Stimulated activated CD8-positive, alpha-beta memory T cell treated with anti-CD3 and anti-CD28 coated beads, Interleukin-4, amount 100 ng/mL, for 1 hour (primary cell): ENCODE measurements at places on chromosomes 13 and 19.

DNA sequence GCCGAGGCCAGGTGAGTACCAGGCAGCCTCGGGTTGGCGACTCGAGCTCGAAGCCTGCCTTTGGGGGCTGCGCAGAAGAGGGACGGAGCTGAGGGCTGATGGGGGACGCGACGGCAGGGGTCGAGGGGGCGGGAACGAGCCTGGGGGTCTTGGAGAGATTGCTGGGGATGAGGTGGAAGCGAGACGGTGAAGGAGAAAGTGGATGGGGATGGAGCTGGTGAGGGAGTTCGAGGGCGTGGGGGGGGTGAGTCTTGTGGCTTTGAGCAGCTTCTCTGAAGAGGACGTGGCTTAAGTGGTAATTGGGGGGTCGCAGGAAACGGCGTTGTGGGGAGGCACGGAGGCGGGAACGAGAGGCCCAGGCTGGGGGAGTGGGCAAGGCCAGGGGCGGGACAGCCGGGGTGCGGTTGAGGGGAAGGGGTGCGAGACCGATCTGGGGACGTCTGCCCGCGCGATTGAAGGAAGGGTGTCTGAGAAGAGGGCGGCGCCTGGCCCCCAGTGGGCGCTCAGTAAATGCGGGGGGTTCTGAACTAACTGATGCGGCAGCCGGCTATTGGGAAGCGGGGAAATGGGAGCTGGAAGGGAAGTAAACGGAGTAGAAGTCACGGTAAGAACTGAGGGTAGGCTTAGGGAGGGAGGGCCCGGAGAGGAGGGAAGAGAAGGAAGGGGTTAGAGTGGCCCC is 426 bp downstream of the MYO9B start:
- peak; percentile 12 for DNase-seq

GRCh38 chr13:30971575-30971974 is 39.1 kb downstream of the TEX26 start:
- DNase-seq: no peak

DNA sequence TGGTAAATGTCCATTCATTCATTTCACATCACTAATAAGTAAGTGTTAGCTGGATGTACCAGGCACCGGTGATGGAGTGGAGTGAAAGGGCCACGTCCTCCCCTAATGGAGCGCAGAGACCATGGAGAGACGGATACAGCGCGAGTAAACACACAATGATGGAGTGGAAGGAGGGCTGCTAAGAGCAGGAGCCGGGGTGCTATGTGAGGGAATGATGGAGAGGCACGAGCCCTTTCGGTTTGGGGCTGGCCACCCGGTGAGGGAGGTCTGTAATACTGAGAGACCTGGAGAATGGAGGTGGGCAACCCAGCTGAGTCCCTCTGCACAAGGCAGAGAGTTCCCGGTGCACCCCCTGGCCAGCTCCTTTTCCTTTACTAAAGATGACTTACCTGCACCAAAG is 53.7 kb downstream of the PEPD start:
- DNase-seq: no peak

DNA sequence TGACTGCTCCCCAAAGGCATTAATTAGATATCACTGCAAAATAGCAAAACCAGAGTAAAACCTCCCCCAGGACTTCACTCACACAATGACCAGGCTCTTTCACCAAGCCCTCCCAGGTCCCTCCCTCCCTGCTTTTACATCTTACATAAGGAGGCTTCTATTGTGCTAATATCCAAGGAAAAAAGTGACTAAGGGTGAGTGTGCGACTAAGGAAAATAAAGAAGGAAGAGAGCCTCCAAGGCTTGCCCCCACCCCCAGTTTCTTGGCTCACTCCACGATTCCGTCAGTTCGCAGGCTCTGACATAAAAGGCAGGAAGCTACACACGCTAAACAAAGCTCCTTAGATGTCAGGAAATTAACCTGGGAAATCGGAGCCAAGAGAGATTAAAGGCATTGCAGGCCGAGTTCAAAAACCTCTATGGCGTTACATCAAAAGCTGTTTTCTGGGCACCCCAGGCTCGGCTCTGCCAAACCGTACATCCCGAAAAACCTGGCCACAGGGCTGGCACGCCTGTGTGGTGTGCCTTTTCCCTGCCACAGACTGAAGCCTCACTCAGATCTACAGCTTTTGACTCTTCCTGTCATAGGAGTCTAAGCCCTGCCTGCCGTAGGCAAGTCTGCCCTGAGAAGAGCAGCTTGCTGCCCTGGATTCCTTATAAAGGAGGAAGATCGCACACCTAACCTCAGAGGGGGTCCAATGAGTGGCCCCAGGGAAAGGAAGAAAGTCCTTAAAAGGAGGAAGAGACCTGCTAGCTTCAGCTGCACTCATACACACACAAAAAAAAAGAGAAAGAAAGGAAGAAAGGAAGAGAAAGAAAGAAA is 67.0 kb upstream of the SERP2 start:
- no peak for DNase-seq

- no peak for DNase-seq
Measured at GRCh38 chr19:963486-963951, 20.6 kb upstream of the WDR18 start.

- no peak for DNase-seq
Measured at GRCh38 chr13:111117961-111118360, 2.9 kb downstream of the ARHGEF7 start.

- DNase-seq: no peak
Measured at GRCh38 chr13:38960175-38960574, 30.5 kb downstream of the STOML3 start.

DNA sequence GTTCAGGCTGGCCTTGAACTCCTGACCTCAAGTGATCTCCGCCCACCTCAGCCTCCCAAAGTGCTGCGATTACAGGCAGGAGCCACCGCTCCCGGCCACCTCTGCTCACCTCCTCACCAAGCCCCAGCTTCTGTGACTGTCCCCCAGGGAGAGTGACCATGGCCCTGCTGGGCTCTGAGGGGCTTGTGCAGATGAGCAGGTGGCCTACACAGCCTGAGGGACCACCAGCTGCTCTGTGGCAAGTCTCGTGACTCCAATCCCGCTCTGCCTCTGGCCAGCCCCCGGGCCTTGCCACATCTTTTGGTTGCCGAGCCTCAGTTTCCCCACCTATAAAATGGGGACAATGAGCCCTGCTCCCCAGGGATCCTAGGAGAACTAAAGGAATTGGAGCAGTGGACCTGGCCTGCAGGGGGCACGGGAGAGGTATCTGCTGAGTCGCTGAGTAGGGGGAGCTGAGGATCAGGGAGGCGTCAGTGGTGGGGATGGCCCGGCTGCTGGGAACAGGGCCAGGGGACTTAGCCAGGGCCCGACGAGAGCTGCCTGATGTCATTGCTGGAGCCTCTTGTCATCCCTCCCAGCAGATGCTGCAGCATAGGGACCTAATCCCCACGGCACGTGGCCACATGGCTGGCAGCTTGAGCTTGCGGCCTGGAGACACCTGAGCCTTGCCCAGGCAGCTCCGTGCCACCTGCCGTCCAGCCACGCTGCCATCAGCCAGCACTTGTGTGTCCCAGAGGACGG is 74.7 kb downstream of the GADD45B start:
- no peak for DNase-seq

GRCh38 chr13:24233351-24233901 is 72.9 kb downstream of the SPATA13 start:
- no peak for DNase-seq

DNA sequence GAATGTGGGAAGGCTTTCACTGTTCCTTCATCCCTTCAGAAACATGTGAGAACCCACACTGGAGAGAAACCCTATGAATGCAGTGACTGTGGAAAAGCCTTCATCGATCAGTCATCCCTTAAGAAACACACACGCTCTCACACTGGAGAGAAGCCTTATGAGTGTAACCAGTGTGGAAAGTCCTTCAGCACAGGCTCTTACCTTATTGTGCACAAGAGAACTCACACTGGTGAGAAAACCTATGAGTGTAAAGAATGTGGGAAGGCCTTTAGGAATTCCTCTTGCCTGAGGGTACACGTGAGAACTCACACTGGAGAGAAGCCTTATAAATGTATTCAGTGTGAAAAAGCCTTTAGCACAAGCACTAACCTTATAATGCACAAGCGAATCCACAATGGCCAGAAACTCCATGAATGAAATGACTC is 18.6 kb downstream of the ZNF177 start:
- no peak for DNase-seq

DNA sequence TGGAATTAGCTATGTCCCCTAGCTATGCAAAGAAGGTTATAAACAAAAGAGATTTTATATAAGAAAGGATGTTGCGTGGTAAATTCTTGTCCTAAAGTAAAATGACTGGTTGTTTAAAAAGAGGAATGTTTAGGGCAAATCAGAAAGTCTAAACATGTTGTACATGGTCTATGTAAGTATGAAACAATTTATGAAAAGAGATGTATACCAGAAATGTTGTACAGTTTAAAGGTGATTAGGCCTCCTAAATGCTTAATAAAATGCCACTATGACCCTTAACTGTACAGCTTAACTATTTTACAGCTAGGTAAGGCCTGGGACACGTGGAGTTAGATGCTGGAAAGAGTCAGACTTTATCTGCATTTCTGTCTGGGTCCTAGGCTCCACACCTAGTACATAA is 775.9 kb upstream of the KLHL1 start:
- no peak for DNase-seq

DNA sequence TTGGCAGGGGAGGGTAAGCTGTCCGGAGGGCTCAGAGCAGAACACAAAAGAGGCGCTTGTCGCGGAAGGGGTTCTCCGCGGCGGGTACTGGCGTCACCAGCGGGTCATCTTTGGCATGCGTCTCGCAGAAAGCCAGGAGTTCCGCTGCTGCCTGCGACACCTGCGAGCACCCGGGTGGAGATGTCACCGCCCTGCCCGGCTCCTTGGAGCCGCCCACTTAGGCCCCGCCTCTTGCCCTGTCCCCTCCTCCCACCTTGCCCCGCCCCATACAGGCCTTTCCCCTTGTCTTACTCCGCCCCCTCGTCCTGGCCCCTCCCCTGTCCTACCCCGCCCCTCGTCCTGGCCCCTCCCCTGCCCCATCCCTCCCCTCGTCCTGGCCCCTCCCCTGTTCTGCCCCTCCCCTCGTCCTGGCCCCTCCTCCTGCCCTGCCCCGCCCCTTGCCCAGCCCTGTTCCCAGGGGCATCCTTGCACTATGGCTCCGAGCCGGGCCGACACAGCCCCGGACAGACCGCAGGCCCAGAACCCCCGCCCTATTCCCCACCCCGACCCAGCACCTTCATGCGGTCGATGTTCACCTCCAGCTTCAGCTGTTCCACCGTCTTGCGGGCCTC is 1.9 kb downstream of the GNG8 start:
- peak; percentile 85 for DNase-seq

DNA sequence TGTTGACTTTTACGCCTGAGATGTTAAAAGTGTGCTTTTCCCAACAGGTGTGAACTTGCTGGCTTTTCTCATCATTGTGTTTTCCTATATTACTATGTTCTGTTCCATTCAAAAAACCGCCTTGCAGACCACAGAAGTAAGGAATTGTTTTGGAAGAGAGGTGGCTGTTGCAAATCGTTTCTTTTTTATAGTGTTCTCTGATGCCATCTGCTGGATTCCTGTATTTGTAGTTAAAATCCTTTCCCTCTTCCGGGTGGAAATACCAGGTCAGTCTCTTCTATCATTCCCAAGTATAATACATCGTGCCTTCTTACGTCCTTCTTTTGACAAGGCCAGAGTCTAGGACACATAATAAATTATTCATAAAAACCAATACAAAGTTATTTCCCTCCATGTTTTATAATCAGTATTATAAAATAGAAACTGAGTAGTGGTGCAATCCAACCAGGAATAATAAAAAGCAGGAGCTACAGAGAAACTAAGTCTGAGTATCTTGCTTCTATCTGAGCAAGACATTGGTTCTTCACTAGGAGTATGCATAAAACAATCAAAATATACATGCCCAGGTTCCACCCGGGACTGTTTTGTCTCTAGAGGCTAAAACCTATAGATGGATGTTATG is 57.9 kb downstream of the RXFP2 start:
- DNase-seq: no peak

DNA sequence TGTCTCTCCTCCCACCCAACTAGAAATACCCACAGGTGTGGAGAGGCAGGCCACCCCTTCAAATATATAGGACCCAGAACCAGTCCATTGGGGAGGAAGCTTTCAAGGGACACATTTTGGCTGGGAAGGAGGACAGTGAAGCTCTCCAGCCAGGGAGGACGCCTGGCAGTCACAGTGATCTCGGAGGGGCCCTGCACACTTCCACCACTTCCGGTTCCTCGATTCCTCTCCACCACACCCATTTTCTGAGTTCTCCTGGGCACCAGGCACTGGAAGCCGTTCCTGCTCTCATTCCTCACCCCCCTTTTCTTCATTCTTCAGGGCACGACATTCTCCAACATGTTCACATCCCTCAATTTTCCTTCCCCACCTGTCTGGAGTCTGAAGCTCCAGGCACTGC is 30.4 kb upstream of the CEACAM21 start:
- no peak for DNase-seq

- no peak for DNase-seq
Measured at GRCh38 chr19:13505761-13506470, 363 bp downstream of the CACNA1A start.

DNA sequence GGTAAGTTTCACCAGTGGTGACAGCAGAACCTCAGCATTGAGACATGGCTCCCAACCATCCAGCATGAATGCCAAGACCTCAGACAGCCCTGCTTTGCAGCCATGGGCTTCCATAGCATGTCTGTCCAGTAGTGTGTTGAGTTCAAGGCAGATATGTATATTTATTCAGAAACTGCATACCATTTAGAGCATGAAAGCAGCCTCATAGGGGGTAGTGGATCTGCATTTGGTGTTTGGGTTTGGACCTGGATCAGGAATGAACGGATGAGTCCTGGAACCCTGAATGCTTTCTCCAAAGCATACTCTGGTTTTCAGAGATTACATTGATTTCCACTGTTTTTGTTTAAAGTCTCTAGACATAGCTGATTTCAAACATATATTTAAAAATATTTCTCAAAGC is 114.3 kb downstream of the ESD start:
- DNase-seq: no peak

- DNase-seq: peak; percentile 5
Measured at GRCh38 chr19:43439032-43439708, 24.5 kb downstream of the TEX101 start.

DNA sequence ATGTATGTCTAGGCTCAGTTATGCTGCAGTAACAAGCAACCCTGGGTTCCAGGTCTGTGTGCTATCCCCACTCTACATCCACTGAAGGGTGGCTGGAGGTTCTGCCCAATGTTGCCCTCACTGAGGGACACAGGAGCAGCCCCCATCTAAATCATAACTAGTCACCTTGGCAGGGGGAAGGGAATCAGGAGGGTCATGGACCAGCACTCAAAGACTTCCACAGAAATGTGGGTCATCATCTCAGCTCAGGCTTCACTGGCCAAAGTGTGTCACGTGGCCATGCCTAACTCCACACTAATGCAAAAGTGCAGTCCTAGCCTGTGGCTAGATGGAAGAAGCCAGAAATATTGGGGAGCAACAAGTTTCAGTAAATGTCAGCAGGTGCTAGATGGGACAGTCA is 137.3 kb upstream of the ZNF507 start:
- DNase-seq: no peak

- no peak for DNase-seq
Measured at GRCh38 chr13:43388282-43389034, 365.1 kb downstream of the DNAJC15 start.

- no peak for DNase-seq
Measured at GRCh38 chr19:17073869-17074633, 1.2 kb downstream of the HAUS8 start.

DNA sequence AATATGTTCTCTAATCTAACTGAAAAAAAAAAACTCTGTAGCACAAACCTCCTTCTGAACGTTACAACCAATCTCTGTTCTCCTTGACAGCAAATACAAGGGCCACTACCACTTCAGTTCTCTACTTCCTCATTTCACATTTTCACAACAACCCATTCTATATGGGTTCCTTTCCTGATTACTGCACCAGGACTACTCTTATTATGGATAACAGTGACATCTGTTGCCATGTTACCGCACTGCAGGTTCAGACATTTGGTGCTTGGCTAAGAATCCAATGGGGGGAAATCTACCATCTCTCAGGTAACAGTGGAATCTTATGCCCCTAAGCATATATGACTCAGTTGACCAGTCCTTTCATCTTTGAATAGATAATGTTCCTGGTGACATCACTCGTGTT is 11.6 kb upstream of the FPR3 start:
- no peak for DNase-seq
